Eye (tissue), 1 donor: ENCODE measurements at places on chromosomes 2 and 18.
A peak's percentile ranks its signal among the peaks of the same experiment; 100 is the strongest.

- DNase-seq = peak; percentile 73
These were observed 54.8 kb upstream of the CCDC178 start for GRCh38 chr18:33495278-33495677.

DNA sequence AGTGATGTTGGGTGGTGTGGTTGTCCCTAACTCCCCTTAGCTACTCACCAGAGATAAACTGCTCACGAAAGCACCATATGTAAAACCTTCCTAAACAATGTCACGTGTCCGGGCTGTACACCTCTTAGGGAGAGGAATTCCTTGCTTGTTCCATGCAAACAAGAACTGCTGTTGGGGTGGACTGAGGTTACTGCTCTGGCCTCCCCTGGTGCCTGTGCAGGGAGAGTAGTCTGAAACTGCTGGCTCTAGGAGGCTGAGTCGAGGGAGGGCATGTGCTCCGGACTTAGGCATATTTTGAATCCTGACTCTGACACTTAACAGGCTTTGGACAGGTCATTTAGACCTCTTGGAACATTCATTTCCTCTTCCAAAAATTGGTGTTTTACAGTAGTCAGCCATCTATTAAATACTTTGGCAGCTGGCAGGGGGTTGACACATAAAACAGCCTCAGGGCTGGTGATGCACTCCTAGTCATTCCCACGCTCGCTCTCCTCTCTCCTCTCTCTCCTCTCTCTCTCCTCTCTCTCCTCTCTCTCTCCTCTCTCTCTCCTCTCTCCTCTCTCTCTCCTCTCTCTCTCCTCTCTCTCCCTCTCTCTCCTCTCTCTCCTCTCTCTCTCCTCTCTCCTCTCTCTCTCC, 10.6 kb downstream of the THNSL2 start:
- DNase-seq = no peak

DNA sequence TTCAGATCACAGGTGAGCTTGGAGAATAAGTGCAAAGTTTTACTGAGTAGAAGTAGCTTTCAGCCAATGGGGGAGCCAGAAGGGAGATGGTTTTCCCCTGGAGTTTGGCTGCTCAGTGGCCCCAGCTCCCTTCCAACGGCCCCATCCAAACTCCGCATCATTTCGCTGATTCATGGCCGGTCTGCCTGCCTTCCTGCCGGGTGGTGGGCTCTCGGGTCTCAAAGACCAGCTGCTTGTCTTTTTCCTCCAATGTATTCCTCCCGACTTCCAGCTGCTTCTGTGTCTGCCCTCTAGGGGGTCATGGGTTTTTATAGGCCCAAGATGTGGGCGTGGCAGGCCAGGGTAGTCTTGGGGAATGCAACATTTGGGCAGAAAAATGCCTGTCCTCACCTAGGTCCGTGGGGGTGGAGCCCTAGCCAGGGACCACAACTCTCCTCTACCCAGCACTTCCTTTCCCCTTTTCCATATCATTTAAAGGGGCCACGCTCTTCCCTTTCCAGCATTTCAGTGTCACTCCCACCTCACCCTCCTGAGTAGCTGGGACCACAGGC, 73.5 kb downstream of the MEX3C start:
- DNase-seq = no peak

DNA sequence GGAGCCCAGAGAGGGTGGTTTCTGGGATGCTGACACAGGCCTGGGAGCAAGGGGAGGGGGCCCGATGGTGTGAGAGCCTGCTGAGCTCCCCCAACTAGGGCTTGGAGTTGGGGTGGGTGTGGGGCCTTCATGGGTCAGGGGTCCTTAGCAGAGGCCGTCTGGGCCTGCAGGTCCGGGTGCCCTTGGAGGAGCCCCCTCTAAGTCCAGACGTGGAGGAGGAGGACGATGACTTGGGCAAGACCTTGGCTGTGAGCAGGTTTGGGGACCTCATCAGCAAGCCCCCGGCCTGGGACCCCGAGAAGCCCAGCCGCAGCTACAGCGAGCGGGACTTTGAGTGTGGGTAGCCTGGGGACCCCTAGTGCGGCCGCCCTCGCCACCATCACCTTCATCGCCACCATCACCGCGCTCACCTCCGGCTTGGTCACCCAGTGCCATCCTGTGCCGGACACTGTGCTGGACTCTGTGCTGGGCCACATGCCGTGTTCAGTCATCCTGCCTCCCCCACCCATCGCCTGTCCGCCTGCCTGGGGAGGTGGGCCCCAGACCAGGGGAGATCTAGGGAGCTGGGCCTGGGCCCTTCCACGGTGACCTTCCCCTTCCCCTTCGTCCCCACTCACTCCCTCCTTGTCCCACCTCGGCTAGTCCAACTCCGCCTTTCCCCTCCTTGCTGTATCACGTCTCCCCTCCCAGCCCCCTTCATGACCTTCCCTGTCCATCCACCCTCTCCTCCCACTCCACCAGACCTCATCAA, 980 bp downstream of the SLC4A3 start:
- DNase-seq = no peak

DNA sequence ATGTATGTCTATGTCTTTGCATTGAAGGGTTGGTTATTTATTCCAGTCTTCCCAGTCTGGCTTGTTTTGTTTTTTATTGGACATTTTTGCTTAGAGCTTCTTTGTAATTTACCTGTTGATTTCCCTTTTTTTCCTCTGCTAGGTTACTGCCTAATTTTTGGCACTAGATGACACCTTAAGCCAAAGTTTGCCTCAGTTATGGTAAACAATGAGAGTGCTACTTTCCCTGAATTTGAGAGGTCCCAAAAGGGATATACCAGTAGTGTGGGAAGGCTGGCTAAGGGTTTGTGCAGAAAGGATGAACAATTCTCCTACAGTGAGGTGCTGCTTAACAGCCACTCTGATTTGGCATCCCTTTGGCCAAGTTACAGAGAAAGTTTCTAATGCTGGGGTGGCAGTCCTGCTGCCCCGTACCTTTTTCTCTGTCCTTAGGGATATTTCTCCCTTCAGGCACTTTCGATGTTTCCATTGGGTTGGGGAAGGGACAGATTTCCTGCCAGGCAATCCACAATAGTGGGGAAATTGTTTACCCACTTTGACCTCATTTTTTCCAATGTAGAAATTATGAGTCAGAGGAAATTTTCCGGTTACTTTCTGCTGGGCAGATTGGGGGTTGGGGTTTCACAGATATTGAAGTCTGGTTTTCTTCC, 354.9 kb downstream of the PTPRM start:
- no peak for DNase-seq

GRCh38 chr2:178263159-178263860, 69.0 kb downstream of the OSBPL6 start:
- DNase-seq = no peak
